Fibroblast of lung (primary cell): ENCODE measurements at places on chromosomes 3 and 15.

DNA sequence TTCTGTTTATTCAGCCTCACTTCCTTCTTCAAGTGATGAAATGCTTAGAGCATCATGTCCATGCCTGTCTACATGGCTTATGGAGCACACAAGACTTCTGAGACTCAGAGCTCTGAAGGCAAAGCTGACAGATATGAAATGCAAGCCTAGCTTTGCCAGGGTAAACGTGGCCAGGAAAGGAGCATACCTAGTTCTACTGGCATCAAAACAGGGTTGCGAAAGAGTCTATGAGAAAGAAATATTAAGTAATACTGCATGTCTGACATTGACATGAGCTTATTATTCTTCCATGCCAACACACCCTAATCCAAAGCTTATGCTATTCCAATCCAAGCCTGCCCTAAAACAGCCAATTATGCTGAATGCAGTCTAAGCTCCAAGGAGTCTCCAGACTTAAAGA lies 391.5 kb downstream of the ERC2 start:
- no peaks in the 10 kb centered on the region for H3K36me3 ChIP-seq
- no peak for DNase-seq
- no peaks in the 10 kb centered on the region for H3K4me1 ChIP-seq
- H3K4me3 ChIP-seq, result no peak overlapping the region
- H3K27ac ChIP-seq, result no peak overlapping the region

- H3K36me3 ChIP-seq, result no peaks in the 10 kb centered on the region
- DNase-seq, result no peak
- H3K4me3 ChIP-seq, result no peak overlapping the region
- H3K27ac ChIP-seq, result no peak overlapping the region
Observed at GRCh38 chr3:138907539-138907938, 39.4 kb downstream of the FOXL2 start.

- H3K36me3 ChIP-seq, result no peaks in the 10 kb centered on the region
- DNase-seq, result peak; percentile 92
- H3K27me3 ChIP-seq, result no peaks in the 10 kb centered on the region
- H3K4me1 ChIP-seq, result peaks cover 11% of the 10 kb centered on the region
- H3K27ac ChIP-seq, result peak within 1 kb of the TSS; percentile 72
- peak within 1 kb of the TSS; percentile 97 for H3K4me3 ChIP-seq
Observed at GRCh38 chr15:78299101-78299930, at the start of gene SKIC8. TSS of gene SKIC8 (minus strand) at chr15:78299609. CDS start at chr15:78295686, 3,923 bp downstream.

GRCh38 chr3:184740509-184741258 lies 28.8 kb upstream of the MAGEF1 start:
- DNase-seq, result peak; percentile 72
- H3K4me3 ChIP-seq, result no peak overlapping the region
- no peaks in the 10 kb centered on the region for H3K36me3 ChIP-seq
- H3K27ac ChIP-seq, result no peak overlapping the region

GRCh38 chr15:38518084-38518483 lies 46.5 kb downstream of the RASGRP1 start:
- DNase-seq, result no peak
- no peaks in the 10 kb centered on the region for H3K36me3 ChIP-seq
- no peaks in the 10 kb centered on the region for H3K27me3 ChIP-seq
- no peak overlapping the region for H3K4me3 ChIP-seq

GRCh38 chr3:124358156-124358555 lies 366.2 kb upstream of the ROPN1 start:
- no peaks in the 10 kb centered on the region for H3K4me1 ChIP-seq
- H3K27me3 ChIP-seq, result no peaks in the 10 kb centered on the region
- no peak overlapping the region for H3K4me3 ChIP-seq
- no peaks in the 10 kb centered on the region for H3K36me3 ChIP-seq

- H3K4me1 ChIP-seq, result no peaks in the 10 kb centered on the region
- H3K27ac ChIP-seq, result no peak overlapping the region
- no peaks in the 10 kb centered on the region for H3K36me3 ChIP-seq
- H3K27me3 ChIP-seq, result no peaks in the 10 kb centered on the region
Observed at GRCh38 chr15:56978898-56979662, 60.6 kb downstream of the TCF12 start.

DNA sequence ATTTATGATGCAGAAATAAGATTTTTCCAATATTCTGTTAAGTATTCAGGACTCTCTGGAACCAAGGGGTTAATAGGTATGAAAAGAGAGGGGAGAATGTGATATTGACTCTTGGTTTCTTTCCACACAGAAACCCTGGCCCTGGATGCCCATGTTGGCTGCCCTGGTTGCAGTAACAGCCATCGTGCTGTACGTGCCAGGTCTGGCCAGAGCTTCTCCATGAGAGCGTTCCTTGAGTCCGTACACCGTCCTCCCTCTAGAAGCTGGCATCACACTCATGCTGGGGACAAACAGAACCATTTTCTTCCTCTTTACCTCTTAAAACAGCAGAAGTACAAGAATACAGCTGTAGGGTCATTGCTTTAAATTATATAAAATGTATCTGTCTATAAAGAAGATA lies 81.1 kb upstream of the FLNB start:
- no peak overlapping the region for H3K27ac ChIP-seq
- H3K4me3 ChIP-seq, result no peak overlapping the region
- H3K4me1 ChIP-seq, result peaks cover 2% of the 10 kb centered on the region
- no peaks in the 10 kb centered on the region for H3K36me3 ChIP-seq

GRCh38 chr3:153681057-153681456 lies 440.1 kb upstream of the ARHGEF26 start:
- no peaks in the 10 kb centered on the region for H3K4me1 ChIP-seq
- no peak overlapping the region for H3K4me3 ChIP-seq
- no peaks in the 10 kb centered on the region for H3K36me3 ChIP-seq
- no peak for DNase-seq
- H3K27ac ChIP-seq, result no peak overlapping the region
- no peaks in the 10 kb centered on the region for H3K27me3 ChIP-seq

GRCh38 chr15:57479005-57479404 lies 102.7 kb downstream of the CGNL1 start:
- H3K27me3 ChIP-seq, result no peaks in the 10 kb centered on the region
- no peak overlapping the region for H3K4me3 ChIP-seq
- no peaks in the 10 kb centered on the region for H3K4me1 ChIP-seq
- no peaks in the 10 kb centered on the region for H3K36me3 ChIP-seq

DNA sequence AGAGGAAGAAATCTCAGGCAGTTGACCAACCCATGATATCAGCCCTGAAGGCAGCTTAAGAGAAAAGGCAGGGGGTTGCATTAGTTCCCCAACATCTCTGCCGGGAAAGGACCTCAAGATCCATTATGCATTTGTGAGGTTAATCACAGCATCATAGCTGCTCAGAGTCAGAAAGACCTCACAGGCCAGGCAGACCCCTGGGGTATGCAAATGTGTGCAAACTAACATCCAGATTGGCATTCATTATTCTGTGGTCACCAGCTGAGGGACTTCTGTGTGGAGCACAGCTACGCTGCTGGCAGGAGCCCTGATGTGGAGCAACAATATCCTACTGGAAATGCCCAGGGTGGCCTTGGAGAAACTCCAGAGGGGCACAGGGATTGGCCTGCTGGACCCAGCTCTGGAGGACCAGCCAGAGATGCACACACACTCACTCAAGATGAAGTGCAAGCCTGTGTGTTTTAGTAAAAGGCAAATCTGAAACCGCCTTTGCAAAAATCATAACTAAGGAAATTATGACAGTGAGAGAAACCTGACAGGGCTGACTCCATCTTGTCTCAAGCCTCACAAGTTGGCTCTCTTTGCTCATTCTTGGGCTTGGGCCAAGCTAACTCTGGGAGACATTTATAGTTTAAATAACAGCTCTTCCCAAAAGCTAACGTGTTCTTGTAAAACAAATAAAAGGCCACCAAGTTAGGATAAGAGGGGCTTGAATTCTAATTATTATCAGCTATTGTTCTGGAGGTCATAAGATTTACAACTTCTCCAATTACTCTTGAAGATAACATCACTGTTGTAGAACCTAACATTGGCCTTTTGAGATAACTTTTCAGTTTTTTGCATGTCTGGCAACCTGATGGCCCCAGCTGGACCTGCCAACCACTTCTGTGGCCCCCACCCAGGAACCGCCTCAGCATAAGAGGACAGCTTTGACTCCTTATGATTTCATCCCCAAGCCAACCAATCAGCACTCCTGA lies 257.1 kb downstream of the UACA start:
- DNase-seq, result no peak
- peaks cover 31% of the 10 kb centered on the region for H3K4me1 ChIP-seq
- no peak overlapping the region for H3K4me3 ChIP-seq

DNA sequence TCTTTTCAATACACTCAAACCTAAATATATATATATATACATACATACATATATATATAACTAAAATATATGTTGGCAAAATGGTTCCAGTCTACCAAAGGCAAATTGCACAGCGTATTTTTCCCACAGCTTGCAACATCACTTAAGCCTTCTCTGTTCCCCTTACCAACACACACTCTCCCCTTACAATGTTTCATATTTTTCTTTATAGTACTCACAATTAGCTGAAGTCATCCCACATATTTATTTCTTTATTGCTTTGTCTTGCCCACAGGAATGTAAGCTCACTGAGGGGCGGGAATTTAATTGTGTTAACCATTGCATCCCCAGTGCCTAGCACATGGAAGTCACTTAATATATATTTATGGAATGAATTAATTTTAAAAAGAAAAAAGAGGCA lies 288.3 kb downstream of the ULK4 start:
- H3K4me3 ChIP-seq, result no peak overlapping the region
- H3K27me3 ChIP-seq, result no peaks in the 10 kb centered on the region
- H3K36me3 ChIP-seq, result no peaks in the 10 kb centered on the region
- H3K4me1 ChIP-seq, result no peaks in the 10 kb centered on the region
- no peak overlapping the region for H3K27ac ChIP-seq
- DNase-seq, result peak; percentile 67

DNA sequence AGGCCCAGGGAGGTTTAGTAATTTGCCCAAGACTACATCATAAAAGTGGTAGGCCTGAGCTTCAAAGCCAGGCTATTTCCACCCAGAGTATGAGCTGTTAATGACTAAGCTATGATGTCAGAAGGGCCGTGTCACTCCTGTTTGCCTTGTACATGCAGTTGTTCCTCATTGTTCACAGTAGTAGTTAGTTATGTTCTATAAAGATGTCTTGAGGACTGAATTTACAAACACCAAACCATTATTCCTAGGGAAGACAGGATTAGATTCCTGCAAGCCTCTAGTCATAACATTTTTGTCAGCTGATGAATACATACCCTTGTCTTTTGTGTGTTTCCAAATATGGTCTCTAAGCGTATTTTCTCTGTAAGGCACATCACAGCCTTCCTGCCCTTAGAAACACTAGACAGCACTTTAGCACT lies 20.9 kb upstream of the LARS2 start:
- H3K36me3 ChIP-seq, result no peaks in the 10 kb centered on the region
- H3K4me3 ChIP-seq, result no peak overlapping the region
- peak; percentile 78 for DNase-seq
- no peak overlapping the region for H3K27ac ChIP-seq
- no peaks in the 10 kb centered on the region for H3K27me3 ChIP-seq

GRCh38 chr3:195410546-195410945 lies 32.3 kb downstream of the ACAP2 start:
- no peaks in the 10 kb centered on the region for H3K27me3 ChIP-seq
- H3K4me3 ChIP-seq, result no peak overlapping the region
- H3K27ac ChIP-seq, result no peak overlapping the region
- H3K36me3 ChIP-seq, result no peaks in the 10 kb centered on the region

DNA sequence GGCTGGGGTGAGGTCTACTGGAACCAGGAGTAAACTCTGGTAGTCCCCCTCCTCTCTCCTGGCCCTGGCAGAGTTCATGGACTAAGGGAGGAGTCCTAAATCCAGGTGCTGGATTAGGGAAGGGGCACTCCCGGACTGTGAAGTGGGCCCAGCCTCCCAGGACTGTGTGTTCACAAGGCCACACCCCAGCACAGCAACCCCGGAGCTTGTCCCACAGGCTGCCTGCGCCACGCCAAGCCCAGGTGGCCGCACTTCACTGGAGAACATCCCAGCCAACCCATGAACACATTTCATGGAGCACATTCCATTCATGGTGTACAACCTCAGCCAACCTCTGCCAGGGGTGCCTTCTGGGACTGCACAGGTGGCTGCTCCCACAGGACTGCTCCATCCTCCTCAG lies 8.2 kb downstream of the ARPIN start:
- H3K27me3 ChIP-seq, result no peaks in the 10 kb centered on the region
- H3K36me3 ChIP-seq, result peaks cover 8% of the 10 kb centered on the region
- DNase-seq, result no peak
- H3K4me1 ChIP-seq, result no peaks in the 10 kb centered on the region
- H3K4me3 ChIP-seq, result no peak overlapping the region

- no peaks in the 10 kb centered on the region for H3K36me3 ChIP-seq
- H3K4me3 ChIP-seq, result no peak overlapping the region
- no peak for DNase-seq
- H3K4me1 ChIP-seq, result no peaks in the 10 kb centered on the region
- no peak overlapping the region for H3K27ac ChIP-seq
- no peaks in the 10 kb centered on the region for H3K27me3 ChIP-seq
Observed at GRCh38 chr3:145190761-145191160, 970.2 kb downstream of the PLOD2 start.

GRCh38 chr15:78055919-78056713 lies 21.4 kb downstream of the TBC1D2B start:
- peak overlapping the region; percentile 79 for H3K27ac ChIP-seq
- peaks cover 24% of the 10 kb centered on the region for H3K4me1 ChIP-seq
- no peak overlapping the region for H3K4me3 ChIP-seq
- peaks cover 6% of the 10 kb centered on the region for H3K36me3 ChIP-seq
